ENCODE measurements at places on chromosomes 3 and 15.

GRCh38 chr3:193729601-193730000 is 136.6 kb downstream of the OPA1 start:
- peaks cover 35% of the 10 kb centered on the region for H3K27me3 ChIP-seq
- no peak overlapping the region for H3K4me3 ChIP-seq
- H3K4me1 ChIP-seq, result peaks cover 2% of the 10 kb centered on the region
- no peaks in the 10 kb centered on the region for H3K36me3 ChIP-seq
- no peak for DNase-seq
- no peak overlapping the region for H3K27ac ChIP-seq

DNA sequence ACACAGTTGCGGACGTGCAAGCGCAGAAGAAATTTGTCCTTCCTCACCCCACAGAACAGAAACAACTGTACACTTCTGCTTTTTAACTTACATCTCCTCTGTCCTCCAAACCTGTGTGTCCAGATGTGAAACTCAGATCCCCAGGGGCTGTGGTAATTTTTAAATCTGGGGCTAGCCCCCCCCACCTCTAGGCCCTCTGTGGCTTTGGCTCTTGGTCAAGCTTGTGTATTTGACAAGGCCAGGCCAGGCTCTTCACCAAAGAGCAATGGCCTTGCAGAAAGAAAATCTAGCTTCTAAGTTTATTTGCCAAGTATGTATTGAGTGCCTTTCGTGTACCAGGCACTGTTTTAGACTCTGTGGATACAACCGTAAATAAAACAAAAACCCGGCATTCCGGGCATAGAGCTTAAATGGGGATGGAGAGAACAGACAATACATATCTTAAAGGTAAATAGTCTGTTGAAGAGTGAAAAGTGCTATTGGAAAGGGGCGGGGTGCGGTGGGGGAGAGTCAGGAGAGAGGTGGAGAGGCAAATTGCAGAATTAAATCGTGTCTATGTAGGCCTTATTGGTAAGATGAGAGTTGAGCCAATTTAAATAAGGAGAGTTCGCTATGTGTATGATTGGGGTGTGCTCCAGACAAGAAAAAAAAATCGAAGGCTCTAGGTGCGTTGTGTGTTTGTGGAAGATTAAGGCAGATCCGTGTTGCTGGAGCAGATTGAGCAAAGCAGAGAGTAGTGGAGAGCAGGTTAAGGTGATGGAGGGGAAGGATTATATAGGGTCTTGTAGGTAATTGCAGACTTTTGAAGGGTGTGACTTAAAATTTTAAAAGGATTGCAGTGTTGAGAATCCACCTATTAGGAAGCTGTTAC is 781 bp upstream of the DPH6 start:
- H3K27me3 ChIP-seq, result no peaks in the 10 kb centered on the region
- DNase-seq, result no peak
- H3K4me1 ChIP-seq, result peaks cover 14% of the 10 kb centered on the region

DNA sequence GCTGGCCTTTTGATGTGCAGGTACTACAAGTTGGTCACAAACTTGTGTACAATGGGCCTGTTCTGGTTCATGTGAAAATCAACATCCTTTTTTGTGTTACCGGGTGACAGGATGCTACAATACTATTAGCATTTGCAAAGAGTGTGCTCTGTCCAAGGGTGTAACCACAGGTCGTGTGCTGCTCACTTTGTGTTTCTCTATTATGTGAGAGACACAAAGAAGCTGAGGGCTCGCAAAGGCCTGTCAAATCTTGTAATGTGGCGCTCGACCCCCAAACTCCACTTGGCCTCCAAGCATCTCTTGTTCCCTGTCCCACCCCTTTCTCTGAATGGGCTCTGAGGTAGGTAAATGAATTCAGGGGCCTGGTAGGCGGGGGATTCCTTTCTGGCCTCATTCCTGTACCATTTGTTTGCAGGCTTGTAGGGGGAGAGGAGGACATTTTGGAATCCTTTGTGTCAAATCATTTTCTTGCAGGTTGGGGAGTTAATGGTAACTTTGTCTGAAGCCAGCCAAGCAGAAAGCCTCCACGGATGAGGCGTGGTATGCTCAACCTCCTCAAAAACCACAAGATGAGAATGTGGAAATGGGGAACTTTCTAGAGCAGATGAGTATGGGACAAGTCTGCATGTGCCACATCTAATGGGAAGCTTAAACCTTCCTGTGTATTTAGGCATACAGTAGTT is 109.1 kb downstream of the OPA1 start:
- peaks cover 5% of the 10 kb centered on the region for H3K4me1 ChIP-seq
- peak overlapping the region; percentile 53 for H3K27ac ChIP-seq
- no peak overlapping the region for H3K4me3 ChIP-seq
- DNase-seq, result no peak

DNA sequence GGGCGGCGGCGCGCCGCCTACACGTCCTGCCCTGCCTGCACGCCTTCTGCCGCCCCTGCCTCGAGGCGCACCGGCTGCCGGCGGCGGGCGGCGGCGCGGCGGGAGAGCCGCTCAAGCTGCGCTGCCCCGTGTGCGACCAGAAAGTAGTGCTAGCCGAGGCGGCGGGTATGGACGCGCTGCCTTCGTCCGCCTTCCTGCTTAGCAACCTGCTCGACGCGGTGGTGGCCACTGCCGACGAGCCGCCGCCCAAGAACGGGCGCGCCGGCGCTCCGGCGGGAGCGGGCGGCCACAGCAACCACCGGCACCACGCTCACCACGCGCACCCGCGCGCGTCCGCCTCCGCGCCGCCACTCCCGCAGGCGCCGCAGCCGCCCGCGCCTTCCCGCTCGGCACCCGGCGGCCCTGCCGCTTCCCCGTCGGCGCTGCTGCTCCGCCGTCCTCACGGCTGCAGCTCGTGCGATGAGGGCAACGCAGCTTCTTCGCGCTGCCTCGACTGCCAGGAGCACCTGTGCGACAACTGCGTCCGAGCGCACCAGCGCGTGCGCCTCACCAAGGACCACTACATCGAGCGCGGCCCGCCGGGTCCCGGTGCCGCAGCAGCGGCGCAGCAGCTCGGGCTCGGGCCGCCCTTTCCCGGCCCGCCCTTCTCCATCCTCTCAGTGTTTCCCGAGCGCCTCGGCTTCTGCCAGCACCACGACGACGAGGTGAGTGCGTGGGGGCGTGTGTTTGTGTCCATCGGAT is 602 bp downstream of the TRIM71 start:
- peaks cover 12% of the 10 kb centered on the region for H3K4me1 ChIP-seq
- peak overlapping the region; percentile 87 for H3K4me3 ChIP-seq
- no peaks in the 10 kb centered on the region for H3K36me3 ChIP-seq

DNA sequence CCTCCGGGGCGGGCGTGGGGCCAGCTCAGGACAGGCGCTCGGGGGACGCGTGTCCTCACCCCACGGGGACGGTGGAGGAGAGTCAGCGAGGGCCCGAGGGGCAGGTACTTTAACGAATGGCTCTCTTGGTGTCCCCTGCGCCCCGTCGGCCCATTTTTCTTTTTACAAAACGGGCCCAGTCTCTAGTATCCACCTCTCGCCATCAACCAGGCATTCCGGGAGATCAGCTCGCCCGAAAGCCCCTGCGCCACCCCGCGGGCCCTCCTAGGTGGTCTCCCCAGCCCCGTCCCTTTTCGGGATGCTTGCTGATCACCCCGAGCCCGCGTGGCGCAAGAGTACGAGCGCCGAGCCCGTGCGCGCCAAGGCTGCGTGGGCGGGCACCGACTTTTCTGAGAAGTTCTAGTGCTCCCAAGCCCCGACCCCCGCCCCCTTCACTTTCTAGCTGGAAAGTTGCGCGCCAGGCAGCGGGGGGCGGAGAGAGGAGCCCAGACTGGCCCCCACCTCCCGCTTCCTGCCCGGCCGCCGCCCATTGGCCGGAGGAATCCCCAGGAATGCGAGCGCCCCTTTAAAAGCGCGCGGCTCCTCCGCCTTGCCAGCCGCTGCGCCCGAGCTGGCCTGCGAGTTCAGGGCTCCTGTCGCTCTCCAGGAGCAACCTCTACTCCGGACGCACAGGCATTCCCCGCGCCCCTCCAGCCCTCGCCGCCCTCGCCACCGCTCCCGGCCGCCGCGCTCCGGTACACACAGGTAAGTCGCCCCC is at the start of gene THBS1:
THBS1 (plus strand) TSS at position 595 of the 757 bp plus-strand sequence. CDS start 779 bp downstream, outside the sequence.
- peak within 1 kb of the TSS; percentile 91 for H3K4me3 ChIP-seq
- peaks cover 9% of the 10 kb centered on the region for H3K36me3 ChIP-seq
- no peak for DNase-seq
- H3K4me1 ChIP-seq, result peaks cover 22% of the 10 kb centered on the region
- peak within 1 kb of the TSS; percentile 78 for H3K27ac ChIP-seq

DNA sequence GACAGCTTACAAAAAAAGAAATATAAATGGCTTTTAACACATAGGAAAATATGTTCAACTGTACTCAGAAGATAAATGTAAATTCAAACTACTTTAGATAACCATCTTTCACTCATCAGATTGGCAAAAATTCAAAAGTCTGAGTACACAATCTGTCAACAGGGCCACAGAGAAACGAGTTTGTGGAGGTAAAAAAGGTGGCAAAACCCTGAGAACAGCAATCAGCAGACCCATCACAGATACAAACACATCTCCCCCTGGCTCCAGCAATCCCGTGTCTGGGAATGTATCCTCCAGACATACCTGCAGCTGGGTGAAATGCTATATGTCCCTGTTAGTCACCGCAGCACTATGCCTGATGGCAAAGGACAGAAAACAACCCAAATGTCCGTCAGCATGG is 149.5 kb downstream of the OSBPL10 start:
- no peaks in the 10 kb centered on the region for H3K36me3 ChIP-seq
- no peak overlapping the region for H3K27ac ChIP-seq
- DNase-seq, result no peak
- no peak overlapping the region for H3K4me3 ChIP-seq
- H3K4me1 ChIP-seq, result peaks cover 2% of the 10 kb centered on the region

DNA sequence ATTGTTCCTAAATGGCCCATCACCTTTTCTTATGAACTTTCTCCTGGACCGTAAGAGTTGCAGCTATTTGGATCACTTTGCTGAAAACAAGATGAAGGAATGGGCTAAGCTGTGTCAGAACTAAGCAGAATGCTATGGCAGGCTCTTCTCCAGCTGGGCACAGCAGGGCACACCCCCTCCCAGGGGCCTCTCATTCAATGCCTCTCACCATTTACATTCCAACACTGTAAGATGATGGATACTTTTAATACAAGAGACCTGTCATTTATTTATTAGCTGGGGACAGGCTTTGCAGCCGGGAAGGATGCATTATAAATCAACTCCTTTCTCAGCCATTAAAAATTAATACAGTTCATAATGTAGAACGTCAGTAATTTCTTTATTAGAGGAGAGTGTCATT is 240.1 kb downstream of the NTRK3 start:
- no peak for DNase-seq
- no peak overlapping the region for H3K4me3 ChIP-seq
- H3K27ac ChIP-seq, result no peak overlapping the region
- H3K27me3 ChIP-seq, result peaks cover 29% of the 10 kb centered on the region

DNA sequence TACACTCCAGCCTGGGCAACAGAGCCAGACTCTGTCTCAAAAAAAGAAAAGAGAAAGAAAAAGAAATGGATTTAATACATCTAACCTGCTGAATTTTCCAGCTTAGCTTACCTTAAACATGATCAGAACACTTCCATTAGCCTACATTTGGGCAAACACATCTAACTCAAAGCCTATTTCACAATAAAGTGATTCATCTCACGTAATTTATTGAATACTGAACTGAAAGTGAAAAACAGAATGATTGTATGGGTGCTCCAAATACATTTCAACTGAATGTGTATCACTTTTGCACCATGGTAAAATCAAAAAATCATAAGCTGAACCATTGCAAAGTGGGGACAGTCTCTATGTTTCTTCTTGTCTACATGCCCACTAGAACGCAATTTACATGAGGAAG is 9.0 kb downstream of the PIK3R4 start:
- H3K27ac ChIP-seq, result peak overlapping the region; percentile 27
- peaks cover 5% of the 10 kb centered on the region for H3K36me3 ChIP-seq
- no peak overlapping the region for H3K4me3 ChIP-seq

DNA sequence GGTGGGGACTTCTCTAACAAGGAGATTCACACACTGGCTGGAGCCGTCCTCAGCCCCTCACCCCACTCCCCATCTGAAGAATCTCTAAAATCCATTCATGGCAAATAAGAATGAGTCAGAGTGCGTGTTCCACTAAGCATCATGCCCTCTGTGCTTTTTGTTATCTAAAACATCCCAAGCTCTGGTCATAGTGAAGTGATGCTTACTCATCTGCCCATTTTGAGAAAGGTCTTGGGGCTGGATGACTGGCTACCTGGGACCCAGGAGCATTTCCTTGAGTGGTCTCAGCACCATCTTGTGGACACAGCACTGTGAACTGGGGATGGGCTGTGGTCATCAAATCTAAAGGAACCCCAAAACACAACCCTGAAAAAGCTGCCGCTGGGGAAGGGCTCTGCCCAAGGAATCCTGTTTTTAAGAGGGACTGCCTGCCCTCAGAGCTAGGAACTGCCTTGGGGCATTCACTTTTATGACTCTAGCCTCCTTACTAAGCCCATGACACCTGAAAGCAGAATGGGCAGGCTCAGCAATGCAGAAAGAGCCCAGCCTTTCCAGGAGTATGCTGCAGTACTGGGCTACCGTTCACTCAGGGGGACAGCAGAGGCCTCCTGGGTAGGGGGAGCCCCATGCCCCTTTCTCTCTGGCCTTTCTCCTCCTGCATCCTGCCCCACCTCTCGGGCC is 53.5 kb downstream of the ZBTB38 start:
- no peak for DNase-seq
- peak overlapping the region; percentile 67 for H3K27ac ChIP-seq
- H3K27me3 ChIP-seq, result no peaks in the 10 kb centered on the region
- H3K4me1 ChIP-seq, result peaks cover 49% of the 10 kb centered on the region
- no peak overlapping the region for H3K4me3 ChIP-seq
- H3K36me3 ChIP-seq, result peaks cover 11% of the 10 kb centered on the region

DNA sequence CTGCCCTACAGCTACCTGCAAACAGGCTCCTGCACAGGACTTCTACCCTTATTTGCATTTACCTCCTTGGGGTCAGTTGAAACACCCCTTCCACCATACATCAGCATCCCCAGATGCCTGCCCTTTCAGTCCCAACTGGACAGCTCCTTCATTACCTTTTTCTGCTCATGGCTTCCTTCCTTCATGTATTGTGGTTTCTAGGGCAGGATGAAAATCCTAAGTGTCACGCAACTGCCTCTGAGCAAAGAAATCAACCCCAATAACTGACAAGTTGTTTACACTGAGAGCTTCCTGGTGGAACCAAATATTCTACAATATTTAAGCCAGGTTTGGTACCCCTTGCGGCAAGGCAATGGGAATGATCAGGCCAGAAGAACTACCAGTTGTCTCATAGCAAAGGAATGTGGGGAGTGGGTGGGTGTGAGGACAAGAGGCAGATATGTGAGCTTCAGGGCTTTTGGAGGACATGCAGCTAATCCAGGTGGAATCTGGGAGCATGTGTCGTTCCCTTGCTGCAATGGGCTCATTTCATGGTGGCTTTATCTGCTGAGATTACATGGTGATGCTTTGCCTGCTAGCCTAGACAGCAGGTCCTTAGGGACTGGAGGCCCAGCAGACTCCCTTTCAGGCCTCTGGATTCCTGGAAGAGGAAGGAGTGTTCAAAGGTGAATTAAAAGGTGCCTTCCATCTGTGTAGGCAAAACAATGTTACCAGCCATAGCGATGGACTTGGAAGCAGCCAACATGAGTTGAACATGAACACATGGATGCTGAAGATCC is 34.9 kb downstream of the PPCDC start:
- no peak overlapping the region for H3K4me3 ChIP-seq
- no peak overlapping the region for H3K27ac ChIP-seq
- no peaks in the 10 kb centered on the region for H3K36me3 ChIP-seq
- no peaks in the 10 kb centered on the region for H3K27me3 ChIP-seq
- H3K4me1 ChIP-seq, result peaks cover 7% of the 10 kb centered on the region

- H3K4me3 ChIP-seq, result no peak overlapping the region
- peaks cover 14% of the 10 kb centered on the region for H3K4me1 ChIP-seq
- no peaks in the 10 kb centered on the region for H3K27me3 ChIP-seq
- H3K36me3 ChIP-seq, result no peaks in the 10 kb centered on the region
Observed at GRCh38 chr3:156488767-156489166, 66.2 kb downstream of the SSR3 start.

GRCh38 chr15:27665002-27665401 is 434.1 kb downstream of the OCA2 start:
- no peak overlapping the region for H3K4me3 ChIP-seq
- no peak for DNase-seq
- H3K27ac ChIP-seq, result no peak overlapping the region
- no peaks in the 10 kb centered on the region for H3K36me3 ChIP-seq

All from T-helper 17 cell (primary cell).